ENCODE measurements at places on chromosomes 16 and 17. TPM values are rescaled to one million over a fixed set of nuclear protein-coding genes. Genes with fewer than 3 reads are reported as not detected.

DNA sequence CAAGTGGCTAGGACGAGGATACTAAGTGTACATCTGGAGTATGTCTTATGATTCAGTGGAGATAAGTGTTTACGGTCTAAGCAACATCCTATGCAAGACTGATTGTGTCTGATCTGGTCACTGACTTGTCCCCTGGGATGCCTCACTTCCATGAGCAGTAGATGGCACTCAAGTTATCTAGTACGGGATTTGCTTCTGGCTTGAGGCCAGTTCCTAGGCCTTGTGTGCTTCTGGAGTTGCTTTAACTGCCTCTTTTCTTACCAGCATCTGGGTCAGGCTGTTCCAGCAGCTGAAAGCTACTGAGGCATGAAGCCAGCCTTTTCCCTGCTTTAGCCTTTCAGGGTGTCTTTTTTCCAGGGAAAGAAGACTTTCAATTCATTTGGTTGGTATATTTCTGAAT, 23.0 kb downstream of the SUPT6H start:
- no peaks in the 10 kb centered on the region for H3K27me3 ChIP-seq
- no peak overlapping the region for H3K27ac ChIP-seq
- DNase-seq, result no peak
- H3K4me3 ChIP-seq, result no peak overlapping the region

DNA sequence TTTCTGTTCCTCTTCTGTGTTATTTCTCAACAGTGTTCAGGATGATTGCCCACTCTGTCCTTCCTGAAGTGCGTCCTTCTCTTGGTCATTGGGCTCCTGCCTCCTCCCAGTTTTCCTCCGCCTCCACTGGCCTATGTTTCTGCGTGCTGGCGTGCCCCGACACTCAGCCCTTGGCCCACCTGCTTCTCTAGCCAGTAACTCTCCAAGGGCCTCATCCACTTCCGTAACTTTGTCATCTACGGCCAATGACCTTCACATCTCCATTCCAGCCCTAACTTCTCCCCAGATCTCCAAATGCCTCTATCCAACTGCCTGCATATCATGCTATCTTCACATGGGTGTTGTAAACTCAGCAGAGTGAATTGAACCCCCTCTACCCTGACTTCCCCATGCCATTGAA, 39.6 kb upstream of the RPL38 start:
- H3K36me3 ChIP-seq, result no peaks in the 10 kb centered on the region
- H3K4me3 ChIP-seq, result no peak overlapping the region
- no peaks in the 10 kb centered on the region for H3K27me3 ChIP-seq
- no peak for DNase-seq
- H3K27ac ChIP-seq, result no peak overlapping the region
- no peaks in the 10 kb centered on the region for H3K4me1 ChIP-seq

DNA sequence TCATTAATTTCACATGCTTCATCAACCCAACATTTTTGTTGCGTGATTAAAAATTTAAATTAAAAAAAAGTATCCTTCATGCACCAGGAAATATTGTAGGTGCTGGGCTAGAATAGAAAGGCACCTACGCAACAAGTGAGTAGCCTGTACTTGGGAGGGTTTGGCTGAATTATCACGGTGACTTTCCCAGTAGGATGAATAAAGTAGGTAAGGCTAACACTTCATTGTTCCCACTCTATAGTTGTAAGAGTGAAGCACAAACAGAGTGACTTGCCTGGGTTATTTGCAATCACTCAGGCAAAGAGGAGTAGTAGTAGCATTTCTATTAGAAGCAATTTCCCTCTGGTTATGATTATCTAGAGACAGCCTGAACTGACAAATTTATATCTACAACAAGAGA, 62.5 kb downstream of the DNAH3 start:
- H3K27me3 ChIP-seq, result no peaks in the 10 kb centered on the region
- no peaks in the 10 kb centered on the region for H3K4me1 ChIP-seq
- no peak overlapping the region for H3K27ac ChIP-seq
- H3K36me3 ChIP-seq, result no peaks in the 10 kb centered on the region

- no peak overlapping the region for H3K4me3 ChIP-seq
- no peak for DNase-seq
- no peak overlapping the region for H3K27ac ChIP-seq
- peaks cover 13% of the 10 kb centered on the region for H3K36me3 ChIP-seq
- H3K27me3 ChIP-seq, result no peaks in the 10 kb centered on the region
Measured at GRCh38 chr16:68351463-68351862, 40.6 kb downstream of the PRMT7 start.

- no peak overlapping the region for H3K27ac ChIP-seq
- DNase-seq, result no peak
- no peak overlapping the region for H3K4me3 ChIP-seq
- H3K4me1 ChIP-seq, result no peaks in the 10 kb centered on the region
Measured at GRCh38 chr16:78566397-78567073, 467.1 kb downstream of the WWOX start.

GRCh38 chr17:1649844-1650501, at the start of gene RILP:
Gene RILP, minus strand, starts transcription at chr17:1649866. Its CDS starts 62 bp downstream, at chr17:1649804.
- peak within 1 kb of the TSS; percentile 59 for H3K4me3 ChIP-seq
- no peak for DNase-seq
- H3K27ac ChIP-seq, result no peak within 1 kb of the TSS
- peaks cover 6% of the 10 kb centered on the region for H3K27me3 ChIP-seq
- no peaks in the 10 kb centered on the region for H3K4me1 ChIP-seq

DNA sequence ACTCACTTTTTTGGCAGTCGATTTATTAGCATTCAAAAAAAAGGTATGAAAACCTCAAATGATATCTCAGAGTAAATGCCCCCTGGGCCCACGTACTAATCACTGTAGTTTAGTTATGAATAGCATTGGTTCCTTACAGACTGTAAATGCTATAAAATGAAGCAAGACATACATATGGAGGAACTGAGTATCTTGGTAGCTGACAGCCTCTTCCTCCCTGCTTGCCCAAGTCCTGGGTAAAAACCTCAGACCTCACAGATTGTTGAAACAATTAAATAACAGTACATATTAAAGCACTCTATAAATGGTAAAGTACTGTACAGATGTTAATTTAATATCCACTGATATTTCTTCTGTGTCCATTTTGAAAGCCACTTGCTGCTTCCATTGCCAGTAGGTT, 33.2 kb upstream of the ABCC11 start:
- no peak overlapping the region for H3K4me3 ChIP-seq
- no peak for DNase-seq
- no peaks in the 10 kb centered on the region for H3K4me1 ChIP-seq
- H3K27me3 ChIP-seq, result no peaks in the 10 kb centered on the region
- H3K36me3 ChIP-seq, result no peaks in the 10 kb centered on the region

DNA sequence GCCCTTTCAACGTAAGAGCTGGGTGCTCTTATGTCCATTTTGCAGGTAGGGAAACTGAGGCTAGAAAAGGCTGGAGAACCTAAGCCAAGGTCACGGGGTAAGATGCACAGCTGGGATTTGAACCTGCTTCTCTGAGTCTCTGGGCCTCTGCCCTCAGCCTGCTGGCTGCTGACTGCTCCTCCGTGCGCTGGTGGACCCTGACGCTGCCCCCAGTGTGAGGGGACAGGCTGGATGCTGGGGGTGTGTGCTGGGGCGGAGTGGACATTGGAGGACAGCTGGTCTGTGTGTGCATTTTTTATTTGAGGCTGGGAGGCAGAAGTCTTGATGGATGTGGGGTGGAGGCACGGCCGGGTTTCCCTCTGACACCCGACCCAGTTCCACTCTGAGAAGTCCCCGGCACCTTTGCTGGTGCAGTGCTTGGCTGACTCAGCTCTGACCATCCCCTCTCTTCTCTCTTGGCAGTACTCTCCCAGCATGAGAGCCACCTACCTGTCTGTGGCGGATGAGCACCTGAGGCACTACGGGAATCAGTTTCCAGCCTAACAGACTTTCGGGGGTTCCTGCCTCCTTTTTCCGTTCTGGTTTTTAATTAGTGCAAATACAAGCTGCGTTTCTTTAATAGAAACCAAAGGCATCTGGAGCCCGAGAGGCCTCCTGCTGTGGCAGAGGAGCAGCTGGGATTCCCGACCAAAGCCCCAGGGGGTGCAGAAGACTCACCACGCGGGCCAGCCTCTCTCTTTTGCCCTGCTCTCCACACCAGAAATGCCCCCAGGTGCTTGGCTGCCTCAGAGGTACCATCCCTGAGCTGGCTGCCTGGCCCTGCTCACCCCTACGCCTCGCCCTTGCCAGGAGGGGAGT, 14.1 kb upstream of the DNAI2 start:
- no peaks in the 10 kb centered on the region for H3K27me3 ChIP-seq
- H3K4me1 ChIP-seq, result peaks cover 16% of the 10 kb centered on the region
- no peak overlapping the region for H3K27ac ChIP-seq
- peak; percentile 56 for DNase-seq
- H3K4me3 ChIP-seq, result no peak overlapping the region
- no peaks in the 10 kb centered on the region for H3K36me3 ChIP-seq

GRCh38 chr16:72427051-72427782, 255.3 kb upstream of the PMFBP1 start:
- no peak for DNase-seq
- no peaks in the 10 kb centered on the region for H3K27me3 ChIP-seq
- H3K4me3 ChIP-seq, result no peak overlapping the region
- H3K27ac ChIP-seq, result no peak overlapping the region
- no peaks in the 10 kb centered on the region for H3K36me3 ChIP-seq
- H3K4me1 ChIP-seq, result no peaks in the 10 kb centered on the region

- H3K36me3 ChIP-seq, result no peaks in the 10 kb centered on the region
- peak overlapping the region; percentile 57 for H3K4me3 ChIP-seq
- H3K4me1 ChIP-seq, result peaks cover 42% of the 10 kb centered on the region
- H3K27me3 ChIP-seq, result peaks cover 11% of the 10 kb centered on the region
- DNase-seq, result peak; percentile 66
- peak overlapping the region; percentile 39 for H3K27ac ChIP-seq
Measured at GRCh38 chr16:4314532-4315185, 1.2 kb upstream of the GLIS2 start.

DNA sequence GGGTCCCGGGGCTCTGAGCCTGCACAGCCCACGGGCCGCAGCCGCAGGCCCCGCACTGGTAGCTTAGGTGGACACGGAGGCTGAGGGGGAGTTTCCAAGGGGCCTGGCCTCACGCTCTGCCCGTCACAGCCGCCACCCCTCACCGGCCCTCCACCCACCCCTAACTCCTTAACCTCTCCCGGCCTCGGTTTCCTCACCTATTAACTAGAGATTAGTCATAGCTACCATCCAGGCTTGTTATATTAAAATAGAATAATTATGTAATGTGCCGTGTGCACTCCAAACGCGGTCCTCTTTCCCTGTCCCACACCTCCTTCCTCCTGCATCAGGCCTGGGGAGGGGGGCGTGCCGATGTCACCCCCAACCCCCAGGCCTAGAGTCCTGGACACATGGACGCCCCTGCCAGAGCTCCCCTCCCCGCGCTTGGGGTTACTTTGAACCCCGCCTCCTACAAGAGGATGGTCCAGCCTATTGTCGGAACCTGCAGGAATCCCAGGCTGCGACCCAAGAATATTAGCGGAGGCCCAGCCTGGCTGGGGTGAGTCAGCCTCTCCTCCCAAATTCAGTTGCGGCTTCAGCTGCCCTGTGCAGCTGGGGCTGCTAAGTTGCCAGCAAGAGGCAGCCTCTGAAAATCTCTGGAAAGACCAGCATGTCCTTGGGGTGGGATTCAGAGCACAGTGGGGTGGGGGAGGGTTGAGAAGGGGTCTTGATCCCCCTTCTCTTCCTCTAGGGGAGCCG, 17.3 kb downstream of the SOCS3 start:
- H3K4me1 ChIP-seq, result peaks cover 17% of the 10 kb centered on the region
- H3K27me3 ChIP-seq, result no peaks in the 10 kb centered on the region
- no peak for DNase-seq
- H3K36me3 ChIP-seq, result no peaks in the 10 kb centered on the region
- no peak overlapping the region for H3K27ac ChIP-seq

- no peak overlapping the region for H3K27ac ChIP-seq
- H3K27me3 ChIP-seq, result no peaks in the 10 kb centered on the region
- H3K4me1 ChIP-seq, result no peaks in the 10 kb centered on the region
- no peak overlapping the region for H3K4me3 ChIP-seq
- no peak for DNase-seq
- H3K36me3 ChIP-seq, result no peaks in the 10 kb centered on the region
Measured at GRCh38 chr16:66911112-66911511, 7.6 kb downstream of the CDH16 start.

- H3K36me3 ChIP-seq, result no peaks in the 10 kb centered on the region
- peaks cover 100% of the 10 kb centered on the region for H3K27me3 ChIP-seq
- H3K4me1 ChIP-seq, result peaks cover under 1% of the 10 kb centered on the region
- no peak overlapping the region for H3K27ac ChIP-seq
- no peak overlapping the region for H3K4me3 ChIP-seq
- no peak for DNase-seq
Measured at GRCh38 chr17:48752399-48753288, 24.1 kb upstream of the HOXB13 start.

DNA sequence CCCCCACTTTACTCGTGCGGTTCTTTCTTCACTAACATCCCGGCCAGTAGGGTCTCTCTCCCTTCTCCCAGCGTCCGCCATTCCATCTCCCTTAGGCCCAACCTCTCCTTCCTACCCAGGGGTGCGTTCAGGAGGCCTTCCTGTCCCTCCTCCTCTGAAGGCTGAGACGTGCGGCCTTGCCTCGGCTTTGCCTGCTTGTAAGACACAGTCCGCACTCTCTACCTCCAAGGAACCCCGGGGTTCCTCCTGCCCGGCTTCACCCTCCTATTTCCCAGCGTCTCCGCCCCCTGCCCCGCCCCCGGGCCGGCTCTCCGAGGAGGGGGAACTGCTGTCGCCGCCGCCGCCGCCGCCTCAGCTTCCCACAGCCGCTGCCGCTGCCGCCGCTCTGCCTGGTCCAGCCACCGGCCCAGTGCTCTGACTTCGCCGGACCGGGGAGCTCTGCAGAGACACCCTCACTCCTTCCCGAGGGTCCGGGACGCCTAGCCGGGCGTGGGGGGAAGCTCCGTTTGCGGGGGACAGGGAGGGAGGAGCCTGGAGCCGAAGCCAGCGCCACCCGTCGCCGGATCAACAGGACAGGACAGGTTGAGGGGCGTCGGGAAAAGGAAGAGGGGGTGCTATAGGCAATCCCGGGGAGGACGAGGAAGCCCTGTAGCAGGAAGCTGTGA, 1.2 kb upstream of the FGF11 start:
- peak overlapping the region; percentile 50 for H3K4me3 ChIP-seq
- H3K27me3 ChIP-seq, result peaks cover 15% of the 10 kb centered on the region
- H3K36me3 ChIP-seq, result no peaks in the 10 kb centered on the region
- peaks cover 29% of the 10 kb centered on the region for H3K4me1 ChIP-seq
- no peak overlapping the region for H3K27ac ChIP-seq

DNA sequence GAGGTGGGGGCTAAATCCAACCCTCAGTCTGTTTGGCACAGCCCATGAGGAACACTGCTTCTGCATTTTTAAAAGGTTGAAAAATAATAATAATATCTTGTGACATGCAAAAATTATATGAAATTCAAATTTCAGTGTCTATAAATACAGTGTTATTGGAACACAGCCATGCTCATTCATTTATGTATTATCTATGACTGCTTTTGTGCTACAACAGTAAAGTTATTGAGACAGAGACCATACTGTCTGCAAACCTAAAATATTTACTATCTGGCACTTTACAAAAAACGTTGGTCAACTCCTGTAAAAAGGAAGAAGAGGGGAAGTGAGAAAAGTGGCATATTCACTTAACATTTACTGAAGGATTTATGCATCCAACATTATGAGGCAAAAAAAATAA, 3.1 kb downstream of the ABCA5 start:
- no peak overlapping the region for H3K27ac ChIP-seq
- H3K27me3 ChIP-seq, result peaks cover 15% of the 10 kb centered on the region
- no peak for DNase-seq
- no peak overlapping the region for H3K4me3 ChIP-seq

TRIM16 gene
- 15.2 TPM for polyA plus RNA-seq

ZSCAN10 gene
- polyA plus RNA-seq, result 314 TPM

GDPD3 gene
- polyA plus RNA-seq, result 0.30 TPM

FOXF1 gene
- 0.02 TPM for polyA plus RNA-seq

PLD6 gene
- polyA plus RNA-seq, result 0.20 TPM

TBC1D3D gene
- not detected for polyA plus RNA-seq

Measured in H1 (cell line).